Smooth muscle cell of the brain vasculature (primary cell): ENCODE measurements at places on chromosomes 3 and 15.
A peak's percentile ranks its signal among the peaks of the same experiment; 100 is the strongest.

DNA sequence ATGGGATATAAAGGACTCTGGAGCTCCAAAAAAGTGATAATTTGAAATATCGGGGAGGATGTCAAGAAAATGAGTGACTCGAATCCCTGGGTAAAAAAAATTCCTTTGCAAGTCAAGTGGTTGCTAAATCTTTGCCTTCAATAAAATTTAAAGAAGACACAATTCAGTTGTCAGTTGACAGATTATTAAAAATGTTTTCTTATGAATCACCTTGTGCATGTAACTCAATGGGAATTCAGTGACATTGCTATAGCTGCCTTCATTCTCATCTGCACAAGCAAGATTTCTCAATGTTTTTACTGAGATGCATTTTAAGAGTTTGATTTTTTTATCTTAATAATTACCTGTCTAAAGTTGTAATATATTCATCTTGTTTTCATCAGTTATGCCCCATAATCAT, 264.0 kb upstream of the IL12A start:
- DNase-seq = no peak

- DNase-seq = no peak
Measured at GRCh38 chr3:16841041-16841753, 43.6 kb upstream of the PLCL2 start.

GRCh38 chr15:44676676-44677075, 13.2 kb upstream of the SPG11 start:
- DNase-seq = no peak

GRCh38 chr3:58659051-58659675, 7.4 kb downstream of the FAM3D start:
- no peak for DNase-seq

- DNase-seq = no peak
Measured at GRCh38 chr3:157751386-157751785, 248.2 kb upstream of the VEPH1 start.

DNA sequence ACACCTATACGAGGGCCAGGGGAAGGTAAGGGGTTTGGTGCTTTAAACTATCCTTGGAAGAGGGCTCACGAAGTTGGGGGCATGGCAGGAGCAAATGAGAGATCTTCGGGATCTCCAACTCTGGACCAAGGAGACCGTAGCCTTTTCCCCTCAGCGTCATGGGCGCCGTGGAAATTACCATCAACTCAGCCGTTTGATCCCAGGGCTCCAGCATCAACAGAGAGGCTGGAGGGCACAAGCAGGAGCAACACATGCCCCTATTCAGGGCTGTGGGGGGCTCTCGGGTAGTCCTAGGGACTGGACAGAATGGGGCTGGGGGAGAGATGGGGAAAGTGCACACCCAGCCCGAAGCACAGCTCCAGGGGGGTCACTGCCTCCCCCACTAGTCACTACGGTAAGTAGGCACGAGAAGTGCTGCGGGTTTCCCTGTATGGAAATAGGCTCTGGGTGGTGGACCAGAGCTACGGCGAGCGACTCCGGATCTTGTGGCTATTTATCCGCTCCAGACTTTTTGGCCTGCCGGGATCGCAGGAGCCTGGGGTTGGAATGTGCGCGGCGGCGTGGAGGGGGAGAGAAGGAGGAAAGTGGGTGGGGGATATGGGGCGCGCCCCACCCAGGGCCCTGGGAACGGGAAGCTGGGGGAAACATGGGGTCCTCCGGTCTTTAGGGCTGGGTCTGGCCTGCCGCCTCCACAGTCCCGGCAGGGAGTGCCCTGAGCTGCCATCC, 539 bp upstream of the LAMB2 start:
- peak; percentile 74 for DNase-seq

GRCh38 chr15:89089316-89090230, 1.3 kb downstream of the ABHD2 start:
- no peak for DNase-seq

- DNase-seq = no peak
Measured at GRCh38 chr15:63503739-63504246, 600 bp upstream of the USP3 start.

DNA sequence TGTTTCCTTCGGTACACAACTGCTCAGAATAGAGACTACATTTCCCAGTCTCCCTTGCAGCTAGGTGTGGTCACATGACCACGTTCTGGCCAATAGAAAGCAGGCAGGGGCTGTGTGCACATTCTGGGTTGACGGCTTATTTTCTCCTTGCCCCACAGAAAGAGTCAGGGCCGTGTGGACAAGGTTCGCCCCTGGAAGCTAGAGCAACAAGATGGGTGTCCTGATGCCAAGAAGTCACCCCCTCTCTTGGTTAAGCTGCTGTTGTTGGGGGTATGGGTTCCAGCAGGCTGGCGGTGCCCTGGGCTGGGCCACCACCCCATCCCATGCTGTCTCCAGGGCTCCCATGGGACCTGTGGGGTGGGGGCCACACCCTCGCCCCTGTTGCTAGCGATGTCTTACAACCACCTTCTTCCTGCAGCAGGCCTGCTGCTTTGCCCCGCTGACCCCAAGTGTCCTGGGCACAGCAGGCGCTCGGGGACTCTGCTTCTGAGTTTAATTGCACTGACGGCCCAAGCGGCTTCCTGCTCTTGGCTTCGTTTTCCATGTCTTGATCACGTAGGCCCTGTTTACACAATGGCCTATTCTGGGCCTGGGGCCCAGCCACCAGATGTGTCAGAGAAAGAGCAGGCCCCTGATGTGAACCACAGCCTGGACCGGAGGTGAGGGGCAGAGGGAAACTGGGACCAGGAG, 24.9 kb downstream of the ABTB1 start:
- peak; percentile 79 for DNase-seq

DNA sequence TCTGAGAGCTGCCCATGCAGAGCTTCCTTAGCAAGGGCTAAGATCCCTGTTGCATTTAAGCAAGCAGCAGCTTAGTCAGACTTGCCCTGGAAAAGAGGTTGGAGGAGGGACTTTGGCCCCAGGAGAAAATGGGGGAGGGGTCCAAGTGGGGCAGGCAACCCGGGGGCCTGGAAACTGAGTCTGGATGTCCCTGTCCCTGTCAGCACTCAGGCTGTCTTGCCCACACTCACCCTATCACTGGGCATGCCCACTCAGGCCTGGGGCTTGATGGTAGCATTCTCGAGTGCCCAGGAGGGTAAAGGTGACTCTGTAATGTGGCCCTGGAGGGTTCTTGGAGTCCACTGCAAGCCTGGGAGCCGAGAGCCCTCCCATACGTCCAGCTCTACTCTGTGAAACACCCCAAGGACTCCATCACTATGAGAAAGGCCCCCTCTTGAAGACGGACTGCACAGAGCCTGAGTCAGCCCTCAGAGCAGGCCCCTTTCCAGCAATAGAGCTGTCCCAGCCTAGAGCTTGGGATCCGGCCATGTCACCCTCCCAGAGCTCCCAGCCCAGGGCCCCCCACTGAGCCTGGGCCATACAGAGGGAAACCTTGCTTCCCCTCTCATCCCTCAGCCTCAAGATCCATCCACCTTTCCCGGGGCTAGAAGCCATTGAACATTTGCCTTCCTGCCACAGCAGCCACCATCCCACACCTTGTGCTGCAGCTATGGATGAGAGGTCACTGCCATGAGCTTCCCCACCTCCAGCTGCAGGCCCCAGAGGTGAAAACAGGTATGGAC, 13.4 kb downstream of the MYL3 start:
- DNase-seq = no peak

GRCh38 chr15:45187894-45188830, at the start of gene SHF:
Gene SHF (minus strand): TSS chr15:45187966. CDS start chr15:45187951, 15 bp downstream.
- DNase-seq = no peak

DNA sequence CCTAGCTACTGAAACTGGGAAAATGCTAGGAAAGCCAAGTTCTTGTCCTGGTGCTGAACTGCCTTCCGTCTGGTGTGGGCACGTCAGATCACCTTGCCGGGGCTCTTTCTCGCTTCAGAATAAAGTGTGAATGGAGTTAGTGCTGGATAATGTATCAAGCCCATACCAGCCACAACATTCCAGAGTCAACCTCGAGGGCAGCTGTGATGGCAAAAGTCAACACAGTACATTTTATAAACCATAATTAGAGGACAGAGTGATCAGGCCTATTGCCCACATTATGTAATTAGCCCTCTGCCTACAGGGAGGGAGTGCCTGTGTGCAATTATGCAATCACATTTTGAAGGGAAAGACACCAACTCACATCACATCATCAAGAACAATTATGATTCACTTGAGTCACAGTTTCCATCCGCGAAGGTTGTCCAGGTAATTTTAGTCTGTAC, 165.2 kb downstream of the RORA start:
- no peak for DNase-seq

- no peak for DNase-seq
Measured at GRCh38 chr3:63908081-63908736, 4.0 kb downstream of the SCAANT1 start.

DNA sequence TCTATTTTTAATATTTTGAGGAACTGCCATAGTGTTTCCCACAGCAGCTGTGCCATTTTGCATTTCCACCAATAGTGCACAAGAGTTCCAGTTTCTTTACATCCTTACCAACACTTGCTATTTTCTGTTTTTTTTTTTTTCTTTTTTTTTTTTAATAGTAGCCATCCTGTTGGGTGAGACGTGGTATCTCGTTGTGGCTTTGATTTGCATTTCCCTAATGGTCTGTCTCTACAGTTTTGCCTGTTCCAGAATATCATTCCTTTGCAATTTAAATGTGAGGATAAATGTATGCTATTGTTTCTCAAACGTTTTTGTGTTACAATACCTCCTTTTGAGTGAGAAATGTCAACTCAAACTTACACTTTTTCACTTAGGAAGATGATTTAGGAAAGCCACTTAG, 22.4 kb downstream of the RCN2 start:
- DNase-seq = no peak

- no peak for DNase-seq
Measured at GRCh38 chr3:71226565-71227269, 356.8 kb downstream of the FOXP1 start.

GRCh38 chr3:122260206-122260605, 64.8 kb upstream of the CSTA start:
- no peak for DNase-seq
